ENCODE measurements at places on chromosomes 2 and 18.

GRCh38 chr2:75728614-75729419 lies 18.1 kb upstream of the GCFC2 start:
- no peak for DNase-seq

DNA sequence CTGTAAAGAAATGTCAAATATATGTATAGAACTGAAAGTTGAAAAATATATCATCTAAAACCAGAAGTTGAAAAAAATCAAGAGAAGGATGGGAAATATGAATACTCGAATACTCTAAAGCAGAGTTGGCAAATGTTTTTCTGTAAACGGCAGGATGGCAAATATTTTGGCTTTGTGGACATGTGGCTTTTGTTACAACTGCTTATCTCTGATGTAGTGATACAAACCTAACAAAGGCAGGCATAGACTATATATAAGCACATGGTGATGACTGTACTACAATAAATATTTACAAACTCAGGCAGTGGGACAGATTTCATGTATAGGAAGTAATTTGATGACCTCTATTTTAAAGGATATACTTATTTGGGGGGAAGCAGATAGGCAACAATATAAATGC lies 224.6 kb upstream of the LRRTM4 start:
- no peak for DNase-seq

GRCh38 chr18:46750626-46751025 lies 6.2 kb downstream of the ST8SIA5 start:
- DNase-seq, result no peak

GRCh38 chr2:160210599-160211138 lies 10.6 kb upstream of the ITGB6 start:
- DNase-seq, result peak; percentile 87

GRCh38 chr2:46674488-46674887 lies 195.1 kb downstream of the TMEM247 start:
- DNase-seq, result no peak

- DNase-seq, result no peak
Measured at GRCh38 chr2:78486565-78486964, 538.9 kb upstream of the REG3G start.

GRCh38 chr2:3036432-3037125 lies 341.0 kb downstream of the EIPR1 start:
- no peak for DNase-seq

- DNase-seq, result no peak
Measured at GRCh38 chr2:72745679-72746368, 80.0 kb downstream of the EXOC6B start.

DNA sequence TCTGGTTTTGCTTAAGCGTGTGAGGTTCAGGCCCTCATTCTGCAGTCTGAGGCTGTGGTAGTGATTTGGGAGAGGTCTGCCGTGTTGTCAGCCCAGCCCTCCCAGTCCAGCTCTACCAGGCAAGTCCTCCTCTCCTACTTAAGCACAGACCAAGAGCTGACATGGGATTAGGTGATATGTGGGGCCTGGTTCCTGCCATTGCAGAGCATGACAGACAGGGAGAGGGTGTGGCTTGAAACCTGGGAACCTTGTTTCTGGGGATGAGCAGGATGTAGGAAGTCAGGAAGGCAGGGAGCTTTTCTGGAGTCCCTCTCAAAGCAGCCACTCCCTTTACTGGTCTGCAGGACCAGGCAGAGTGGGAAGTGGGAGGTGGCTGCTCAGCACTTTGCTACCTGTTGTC lies 38.6 kb downstream of the PTPRM start:
- no peak for DNase-seq

GRCh38 chr2:240983361-240983995 lies 14.9 kb upstream of the SNED1 start:
- DNase-seq, result peak; percentile 78

- no peak for DNase-seq
Measured at GRCh38 chr2:6355886-6356761, 509.6 kb downstream of the CMPK2 start.

DNA sequence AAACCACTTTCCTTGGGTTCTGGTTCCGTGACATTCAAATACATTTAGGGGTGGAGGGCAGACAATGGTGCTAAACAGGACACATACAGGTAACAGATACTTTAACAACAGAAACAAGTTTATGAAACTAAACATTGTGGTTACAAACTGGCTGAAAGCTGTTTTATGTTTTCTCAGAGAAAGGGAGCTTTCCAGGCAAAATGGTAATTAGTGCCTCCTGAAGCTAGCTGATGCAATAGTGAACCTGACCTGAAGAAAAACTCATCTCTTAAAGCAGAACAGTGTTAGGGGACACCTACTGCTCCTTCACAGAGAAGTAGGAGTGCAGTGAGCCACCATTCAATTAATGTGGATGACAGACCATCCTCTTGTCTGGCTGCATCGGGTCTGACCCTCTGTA lies 138.9 kb downstream of the CCDC148 start:
- DNase-seq, result no peak

- DNase-seq, result no peak
Measured at GRCh38 chr2:5367321-5367720, 324.9 kb upstream of the SOX11 start.

DNA sequence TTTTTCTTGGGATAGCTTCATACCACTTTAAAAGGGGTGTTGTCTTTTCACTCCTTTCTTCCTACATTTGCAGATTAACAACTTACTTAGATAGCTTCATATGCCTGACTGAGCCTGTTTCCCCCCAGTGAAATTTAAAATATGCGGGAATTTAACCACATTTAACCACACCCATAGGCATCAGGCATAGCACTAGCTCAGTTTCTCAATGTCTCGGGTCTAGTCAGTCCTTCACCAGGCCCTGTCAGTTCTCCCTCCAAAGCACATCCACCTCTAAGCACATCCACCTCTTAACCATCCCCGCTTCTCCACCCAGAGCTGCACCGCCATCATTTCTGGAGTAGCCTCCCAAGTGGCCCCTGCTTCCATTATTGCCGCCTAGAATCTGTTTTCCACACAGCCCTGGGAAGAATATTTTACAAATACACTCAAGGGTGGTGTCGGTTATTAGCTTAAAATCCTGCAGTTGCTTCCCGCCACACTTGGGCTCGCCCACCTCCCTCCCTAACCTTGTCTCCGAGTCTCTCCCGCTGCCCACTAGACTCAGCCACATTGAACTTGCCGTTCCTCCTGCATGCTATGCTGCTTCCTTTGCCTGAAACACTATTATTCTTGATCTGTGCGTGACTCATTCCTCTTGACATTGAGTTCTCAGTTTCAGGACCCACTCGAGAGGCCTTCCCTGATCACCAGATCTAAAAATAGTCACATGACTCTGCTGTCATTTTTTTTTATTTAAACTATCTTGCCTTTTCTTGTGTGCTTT lies 68.3 kb downstream of the SPTBN1 start:
- peak; percentile 59 for DNase-seq

DNA sequence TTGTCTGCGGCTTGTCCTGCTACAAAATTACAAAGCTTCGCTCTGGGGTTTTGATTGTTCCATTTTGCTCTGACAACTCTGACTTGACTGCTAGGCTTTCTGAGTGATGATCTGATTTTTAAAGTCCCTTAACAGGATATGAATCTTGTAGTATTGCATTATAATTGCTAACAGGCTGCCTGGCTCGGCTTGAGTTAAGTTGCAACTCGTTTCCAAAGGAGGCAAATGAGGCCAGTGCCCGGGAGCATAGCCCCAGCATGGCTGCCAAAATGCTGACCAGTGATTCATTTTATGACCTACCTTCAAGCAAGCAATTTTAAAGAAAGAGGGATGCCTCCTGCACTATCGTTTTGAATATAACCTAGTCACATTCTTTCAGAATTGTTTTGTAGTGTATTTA lies 135.4 kb downstream of the COL6A3 start:
- no peak for DNase-seq

- DNase-seq, result no peak
Measured at GRCh38 chr2:111919794-111920608, 21.6 kb downstream of the MERTK start.

DNA sequence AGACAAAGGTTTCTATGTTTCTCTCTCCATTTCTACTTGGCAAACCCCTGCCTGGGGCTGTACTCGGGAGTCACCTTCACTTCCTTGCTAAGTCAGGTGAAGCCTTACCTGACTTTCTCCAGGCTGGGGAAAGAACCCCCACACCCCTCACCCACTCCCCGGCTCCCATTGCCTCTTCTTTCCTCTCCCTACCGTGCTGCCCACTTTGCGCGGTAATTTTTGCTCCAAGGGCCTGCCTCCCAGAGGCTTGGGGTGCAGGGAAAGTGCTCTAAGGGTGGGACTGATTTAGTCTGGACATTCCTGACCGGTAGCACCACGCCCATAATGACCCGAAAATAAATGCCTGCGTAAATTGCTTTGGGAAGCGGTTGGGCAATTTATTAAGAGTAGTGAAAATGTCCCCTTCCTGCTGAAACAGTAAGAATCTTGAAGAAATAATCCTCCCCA lies 49.1 kb upstream of the ATP6V1B1 start:
- no peak for DNase-seq

- no peak for DNase-seq
Measured at GRCh38 chr2:10241641-10242430, 60.9 kb upstream of the HPCAL1 start.

DNA sequence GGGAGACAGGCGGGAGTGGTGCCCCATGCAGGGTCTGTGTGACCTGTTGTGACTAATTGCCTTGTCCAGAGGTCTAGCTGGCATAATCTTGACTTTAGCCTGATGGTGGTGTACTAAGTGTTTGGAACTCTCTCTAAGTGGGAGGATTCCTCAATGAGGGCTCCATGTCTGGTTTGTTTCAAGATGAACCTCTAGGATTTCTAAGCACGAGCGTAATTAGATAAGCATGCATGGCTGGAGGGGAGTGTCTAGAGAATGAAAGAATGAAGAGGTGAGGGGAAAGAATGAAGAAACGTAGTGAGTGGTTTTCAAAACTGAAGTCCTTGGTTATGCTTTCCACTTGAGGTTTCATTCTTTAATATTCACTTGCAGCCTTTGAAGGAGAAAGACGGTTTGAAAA lies 833.2 kb upstream of the GYPC start:
- DNase-seq, result no peak

- DNase-seq, result no peak
Measured at GRCh38 chr18:80034852-80035406, 695 bp downstream of the RBFA start.

- DNase-seq, result no peak
Measured at GRCh38 chr2:100107906-100108647, 34.3 kb downstream of the AFF3 start.

- DNase-seq, result no peak
Measured at GRCh38 chr2:535222-535621, 142.0 kb downstream of the TMEM18 start.

- DNase-seq, result no peak
Measured at GRCh38 chr2:98776136-98776535, 45.2 kb upstream of the MGAT4A start.

DNA sequence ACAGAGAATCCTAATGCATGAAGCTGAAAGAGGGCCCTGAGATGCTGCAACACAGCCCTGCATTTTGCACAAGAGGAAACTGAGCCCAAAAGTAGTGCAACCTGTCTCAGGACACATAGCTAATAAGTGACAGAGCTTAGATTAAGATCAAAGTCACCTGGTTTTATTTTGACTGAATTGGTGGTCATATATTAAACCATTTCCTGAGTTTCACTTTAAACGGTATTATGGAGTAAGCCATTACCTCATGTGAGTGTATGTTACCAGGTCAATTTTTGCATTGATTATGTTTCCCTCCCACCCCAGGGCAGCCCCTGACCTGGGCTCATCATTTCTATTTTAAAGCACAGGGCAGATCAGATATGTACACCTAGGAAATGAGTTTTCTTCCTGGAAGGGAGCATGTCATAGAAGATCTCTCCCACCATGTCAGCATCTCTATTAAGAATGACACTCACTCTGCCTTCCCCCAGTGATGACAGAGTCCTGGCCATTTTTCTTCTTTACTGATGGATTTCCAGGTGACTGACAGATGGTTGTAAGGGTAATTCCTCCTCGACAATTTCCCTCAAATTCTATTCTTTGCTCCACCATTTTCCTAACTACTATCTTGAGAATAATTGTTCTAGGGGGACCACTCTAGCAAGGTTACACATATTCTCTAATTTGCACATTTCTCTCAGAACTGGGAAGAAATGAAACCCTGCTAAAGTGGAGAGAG lies 441.3 kb upstream of the SLC14A2 start:
- no peak for DNase-seq

- DNase-seq, result no peak
Measured at GRCh38 chr2:109446278-109447131, 167.3 kb downstream of the SEPTIN10 start.

DNA sequence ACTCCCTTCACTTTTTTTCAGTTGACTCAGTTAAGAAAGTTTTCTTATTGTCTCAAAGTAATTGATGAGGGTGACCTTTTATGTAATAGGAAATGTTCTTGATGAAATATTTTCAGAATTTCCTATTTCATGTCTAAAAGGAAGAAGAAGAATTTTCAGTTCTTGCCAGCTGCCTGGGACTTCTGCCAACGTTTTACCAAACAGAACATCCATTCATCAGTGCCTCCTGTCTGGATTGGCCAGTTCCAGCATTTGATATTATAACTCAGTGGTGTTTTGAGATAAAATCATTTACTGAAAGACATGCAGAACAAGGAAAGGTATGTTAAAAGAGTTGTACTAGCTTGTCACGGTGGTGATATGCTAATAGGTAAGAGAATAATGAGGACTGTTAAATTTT lies 104.7 kb upstream of the MYO3B start:
- no peak for DNase-seq

DNA sequence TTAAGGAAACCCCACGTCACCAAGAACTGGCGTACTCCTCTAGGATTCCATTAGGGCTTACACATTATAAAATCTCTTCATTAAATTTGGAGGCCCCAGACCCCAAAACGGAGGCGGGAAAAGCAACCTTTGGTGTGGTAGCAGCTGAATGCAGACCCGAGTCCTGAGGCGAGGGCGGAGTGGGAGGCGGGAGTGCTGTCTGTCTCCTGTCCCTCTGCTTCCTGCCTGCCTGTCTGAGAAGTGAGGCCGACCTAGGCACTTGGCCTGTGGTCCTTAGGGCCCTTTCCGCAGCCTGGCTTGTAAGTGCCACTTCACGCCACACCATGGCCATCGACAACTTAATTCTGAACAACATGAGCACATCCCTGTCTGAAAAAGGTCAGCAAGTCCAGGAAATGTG lies 102.1 kb downstream of the RTN4 start:
- DNase-seq, result no peak

- DNase-seq, result no peak
Measured at GRCh38 chr2:47034973-47035609, 119.5 kb upstream of the MCFD2 start.

Measured in activated CD8-positive, alpha-beta memory T cell treated with anti-CD3 and anti-CD28 coated beads for 24 hours (primary cell).